ENCODE measurements at places on chromosomes 1 and 21.

DNA sequence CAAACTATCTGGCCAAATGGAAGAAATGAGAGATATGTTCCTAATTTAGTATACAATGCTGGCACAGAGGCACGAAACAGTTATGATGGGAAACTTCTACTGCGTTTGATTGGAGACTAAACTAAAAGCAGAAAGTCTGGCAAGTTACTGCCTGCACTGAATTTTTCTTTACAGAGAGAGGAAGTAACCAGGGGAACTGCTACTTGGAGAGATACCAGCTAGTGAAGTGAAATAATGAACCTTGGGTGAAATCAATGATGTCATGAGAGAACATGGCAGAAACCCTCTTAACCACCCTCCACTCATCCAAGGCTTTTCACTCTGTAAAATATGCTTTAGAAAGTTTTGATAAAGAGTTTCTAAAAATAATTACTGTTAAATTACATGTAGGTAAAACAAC lies 29.3 kb downstream of the NIBAN1 start:
- DNase-seq, result no peak

- DNase-seq, result no peak
Observed at GRCh38 chr21:35963920-35964451, 96.3 kb downstream of the SETD4 start.

- no peak for DNase-seq
Observed at GRCh38 chr1:84862810-84863251, 30.2 kb downstream of the LPAR3 start.

DNA sequence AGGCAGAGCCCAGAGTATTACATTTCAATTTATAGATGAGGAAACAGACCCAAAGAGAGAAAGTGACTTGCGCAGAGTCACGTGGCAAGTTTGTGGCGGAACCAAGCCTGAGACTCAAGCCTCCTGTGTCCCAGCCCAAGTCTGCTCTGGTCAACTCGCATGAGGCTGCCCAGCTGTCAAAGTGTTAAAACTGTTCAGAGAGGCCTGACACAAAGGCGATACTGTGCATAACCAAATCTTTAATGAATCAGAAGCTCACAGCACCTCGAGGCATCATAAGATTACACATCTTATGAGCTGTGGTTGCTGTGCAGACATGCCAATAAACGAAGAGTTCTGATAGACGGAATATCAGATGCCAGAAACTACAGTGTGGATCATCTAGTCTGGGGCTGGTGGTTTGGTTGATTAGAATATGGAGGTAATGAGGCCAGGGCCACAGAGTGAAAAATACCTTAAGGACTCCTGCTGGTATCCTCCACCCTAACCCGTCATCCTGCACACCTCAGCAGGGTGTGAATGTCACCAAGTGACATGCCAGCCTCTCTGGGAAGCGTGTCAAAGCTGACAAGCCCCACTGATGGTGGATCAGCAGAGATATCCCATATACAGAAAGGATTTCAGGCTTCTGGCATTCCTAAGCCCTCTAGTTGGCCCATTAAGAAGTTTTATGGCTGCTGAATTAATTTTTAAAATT lies 42.2 kb downstream of the TNNT2 start:
- no peak for DNase-seq

GRCh38 chr1:6515771-6516170 lies 24.3 kb upstream of the PLEKHG5 start:
- DNase-seq, result no peak

GRCh38 chr1:87826681-87827251 lies 498.1 kb downstream of the LMO4 start:
- DNase-seq, result no peak

DNA sequence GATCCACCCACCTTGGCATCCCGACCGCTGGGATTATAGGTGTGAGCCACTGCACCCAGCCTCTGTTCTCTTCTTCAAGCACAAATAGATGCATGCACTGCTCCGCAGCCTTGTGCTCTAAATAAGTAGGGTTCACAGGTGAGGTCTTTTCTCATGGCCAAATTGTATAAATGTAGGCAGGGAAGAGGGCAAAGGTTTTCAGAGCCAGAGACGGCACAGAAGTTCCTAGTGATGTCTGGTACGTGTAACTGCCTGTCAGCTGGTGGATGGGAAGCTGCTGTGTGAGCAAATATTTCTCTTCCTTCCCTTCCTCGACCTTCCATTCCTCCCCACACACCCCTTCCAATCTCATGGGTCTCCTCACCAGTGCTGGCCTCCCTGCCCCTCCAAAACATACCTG lies 70.8 kb upstream of the FAM20B start:
- DNase-seq, result no peak

All from iPS DF 6.9 (cell line).